ENCODE measurements at places on chromosomes 1 and 21. TPM values are rescaled to one million over a fixed set of nuclear protein-coding genes. Genes with fewer than 3 reads are reported as not detected.

GRCh38 chr1:179748772-179749171 lies 5.7 kb downstream of the FAM163A start:
- no peak for DNase-seq
- H3K4me3 ChIP-seq: no peak overlapping the region
- H3K27ac ChIP-seq: no peak overlapping the region
- no peaks in the 10 kb centered on the region for H3K36me3 ChIP-seq
- peaks cover 37% of the 10 kb centered on the region for H3K27me3 ChIP-seq

GRCh38 chr1:53381790-53382401 lies 54.0 kb upstream of the LRP8 start:
- H3K4me3 ChIP-seq: no peak overlapping the region
- H3K27me3 ChIP-seq: no peaks in the 10 kb centered on the region
- DNase-seq: no peak
- H3K27ac ChIP-seq: no peak overlapping the region

FALEC gene
- total RNA-seq: not detected

GRCh38 chr1:239436286-239436685 lies 49.9 kb downstream of the CHRM3 start:
- H3K27me3 ChIP-seq: no peaks in the 10 kb centered on the region
- H3K4me1 ChIP-seq: no peaks in the 10 kb centered on the region
- no peak overlapping the region for H3K27ac ChIP-seq
- DNase-seq: no peak
- H3K36me3 ChIP-seq: no peaks in the 10 kb centered on the region

GRCh38 chr1:119674835-119675289 lies 26.8 kb upstream of the ZNF697 start:
- H3K27ac ChIP-seq: no peak overlapping the region
- H3K36me3 ChIP-seq: no peaks in the 10 kb centered on the region
- H3K4me3 ChIP-seq: no peak overlapping the region
- no peaks in the 10 kb centered on the region for H3K27me3 ChIP-seq
- peaks cover 3% of the 10 kb centered on the region for H3K4me1 ChIP-seq

GRCh38 chr1:14968251-14968851 lies 185.2 kb upstream of the TMEM51 start:
- no peak overlapping the region for H3K4me3 ChIP-seq
- H3K27ac ChIP-seq: peak overlapping the region; percentile 1
- DNase-seq: no peak
- no peaks in the 10 kb centered on the region for H3K4me1 ChIP-seq
- no peaks in the 10 kb centered on the region for H3K27me3 ChIP-seq

CAPN8 gene
- total RNA-seq: 126 TPM

FAM72D gene
- not detected for total RNA-seq

GRCh38 chr1:230277201-230278025 lies 148.7 kb downstream of the PGBD5 start:
- DNase-seq: no peak
- H3K27ac ChIP-seq: no peak overlapping the region
- peaks cover 17% of the 10 kb centered on the region for H3K4me1 ChIP-seq
- H3K4me3 ChIP-seq: no peak overlapping the region
- peaks cover 5% of the 10 kb centered on the region for H3K36me3 ChIP-seq

HES4 gene
- total RNA-seq: 140 TPM

- H3K4me3 ChIP-seq: no peak overlapping the region
- no peak overlapping the region for H3K27ac ChIP-seq
- no peaks in the 10 kb centered on the region for H3K4me1 ChIP-seq
- peaks cover 5% of the 10 kb centered on the region for H3K27me3 ChIP-seq
These were observed 216.6 kb upstream of the CSF3R start for GRCh38 chr1:36699113-36699911.

DNA sequence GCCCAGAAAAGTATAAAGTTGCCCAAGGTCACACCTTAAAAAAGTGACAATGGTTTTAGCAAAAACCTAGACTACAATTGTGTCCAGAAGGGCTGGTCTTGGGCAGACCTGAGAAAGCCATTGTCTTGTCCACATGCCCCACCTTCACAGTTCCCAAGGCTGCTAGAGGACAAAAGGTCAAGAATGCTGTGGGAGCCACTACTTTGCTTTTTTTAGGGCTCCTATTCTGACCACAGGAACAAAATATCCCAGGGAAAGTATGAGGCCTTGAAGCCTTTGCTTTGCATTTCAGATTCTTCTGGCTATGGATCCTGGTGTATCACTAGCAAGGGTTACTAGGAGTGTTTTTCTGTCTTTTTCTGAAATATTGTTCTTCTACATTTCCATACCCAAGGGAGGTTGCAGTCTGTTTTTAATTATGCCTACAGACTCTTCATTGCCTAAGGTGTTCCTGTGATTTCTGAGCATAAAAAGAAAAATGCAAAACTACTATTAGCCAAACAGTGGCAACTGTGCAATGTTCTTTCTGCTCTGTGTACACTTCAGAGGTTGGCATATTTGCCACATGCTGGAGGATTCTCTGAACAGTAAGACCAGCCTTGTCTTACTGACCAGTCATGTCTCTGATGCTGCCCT lies 10.7 kb downstream of the C1orf162 start:
- H3K27me3 ChIP-seq: no peaks in the 10 kb centered on the region
- H3K27ac ChIP-seq: no peak overlapping the region
- no peak overlapping the region for H3K4me3 ChIP-seq
- no peaks in the 10 kb centered on the region for H3K36me3 ChIP-seq
- H3K4me1 ChIP-seq: peaks cover 4% of the 10 kb centered on the region
- no peak for DNase-seq

DNA sequence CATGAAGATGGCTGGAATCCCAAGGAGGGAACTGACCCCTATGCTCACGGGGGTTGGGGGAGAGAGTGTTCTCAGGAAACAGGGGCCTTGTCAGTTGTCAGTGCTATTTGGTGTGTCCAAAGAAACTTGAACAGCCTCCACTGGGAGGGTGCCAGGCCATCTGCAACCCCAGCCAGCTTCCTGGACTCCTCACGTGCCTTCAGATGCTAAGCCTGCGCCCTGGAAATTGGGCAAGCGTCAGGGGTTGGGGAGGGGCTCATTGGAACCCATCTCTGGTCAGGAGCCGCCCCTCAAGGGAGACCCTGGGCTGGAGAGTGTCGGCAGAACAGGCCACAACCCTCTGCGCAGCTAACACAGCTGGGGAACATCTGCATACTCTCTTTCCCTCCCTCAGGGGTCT lies 13.1 kb upstream of the LHX4 start:
- H3K36me3 ChIP-seq: no peaks in the 10 kb centered on the region
- no peaks in the 10 kb centered on the region for H3K4me1 ChIP-seq
- no peak for DNase-seq

- DNase-seq: no peak
- no peak overlapping the region for H3K4me3 ChIP-seq
These were observed 28.8 kb downstream of the MAN1A2 start for GRCh38 chr1:117396074-117396473.

FCRL1 gene
- total RNA-seq: not detected

CELA2A gene
- total RNA-seq: not detected

LRIF1 gene
- total RNA-seq: 0.20 TPM

RYR2 gene
- 2.4 TPM for total RNA-seq

DNA sequence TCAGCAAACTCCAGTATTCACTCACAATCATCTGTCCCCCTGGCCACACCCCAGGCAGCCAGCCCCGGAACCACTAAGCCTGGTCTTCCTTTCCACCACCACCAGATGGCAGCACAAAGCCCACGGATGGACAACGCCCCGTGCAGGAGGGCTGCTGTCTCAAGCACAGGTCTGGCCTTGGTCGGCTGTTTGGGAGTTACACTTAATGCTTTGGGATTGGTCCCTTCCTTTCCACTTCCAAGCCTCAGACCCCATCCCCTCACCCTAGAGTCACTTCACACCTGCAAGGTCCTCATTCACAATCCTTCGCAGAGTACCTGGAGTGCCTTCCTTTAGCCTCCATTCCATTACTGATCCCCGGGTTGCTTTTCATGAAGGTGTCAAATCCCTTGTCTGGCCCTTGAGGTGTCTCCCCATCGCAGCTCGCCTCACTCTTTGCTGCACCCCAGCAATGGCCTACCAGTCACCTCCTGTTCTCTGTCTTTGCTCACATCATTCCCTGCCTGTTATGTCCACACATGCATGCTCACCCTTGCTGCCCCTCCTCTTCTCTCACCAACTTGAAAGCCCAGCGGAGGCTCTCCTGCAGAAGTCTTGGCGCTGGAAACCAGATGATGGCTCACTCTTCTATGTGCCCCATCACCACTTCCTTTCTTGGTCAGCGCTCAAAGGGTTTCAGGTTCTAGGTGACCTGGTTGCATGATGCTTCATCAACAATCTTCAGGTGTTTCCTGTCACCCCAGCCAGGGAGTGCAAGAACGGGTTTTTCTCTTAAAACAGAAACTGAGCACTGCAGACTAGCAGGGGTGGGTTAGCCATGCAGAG lies 24.9 kb upstream of the KCNA2 start:
- no peaks in the 10 kb centered on the region for H3K36me3 ChIP-seq
- peaks cover 16% of the 10 kb centered on the region for H3K4me1 ChIP-seq
- no peak overlapping the region for H3K4me3 ChIP-seq

CELA3A gene
- total RNA-seq: not detected

DNA sequence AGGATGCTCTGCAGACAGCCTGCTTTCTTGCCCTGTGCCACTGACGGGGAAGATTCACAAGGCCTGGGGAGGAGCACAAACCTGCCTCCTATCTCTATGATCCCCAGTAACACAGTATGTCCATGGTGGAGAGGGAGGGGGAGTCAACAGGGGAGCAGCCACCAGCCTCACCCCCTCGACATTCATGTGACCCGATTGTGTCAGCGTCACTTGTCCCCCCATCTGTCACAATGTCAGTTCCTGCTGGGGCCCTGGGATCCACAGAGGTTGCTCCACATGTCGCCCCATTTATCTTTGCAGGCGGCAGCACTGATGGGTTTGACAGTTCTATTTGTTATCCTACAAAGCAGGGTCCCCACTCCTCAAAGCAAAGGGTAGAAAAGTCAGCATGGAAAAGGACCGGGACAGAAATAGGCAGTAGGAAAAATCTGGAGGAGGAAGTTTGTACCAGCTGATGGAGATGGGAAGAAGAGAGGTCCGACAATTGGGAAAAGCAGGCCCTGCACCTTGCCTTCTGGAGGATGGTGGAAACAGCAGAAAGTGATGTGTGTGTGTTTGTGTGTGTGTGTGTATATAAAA lies 130.9 kb downstream of the SEC16B start:
- no peaks in the 10 kb centered on the region for H3K4me1 ChIP-seq
- DNase-seq: no peak
- no peaks in the 10 kb centered on the region for H3K36me3 ChIP-seq
- no peaks in the 10 kb centered on the region for H3K27me3 ChIP-seq
- no peak overlapping the region for H3K4me3 ChIP-seq

- DNase-seq: no peak
- no peaks in the 10 kb centered on the region for H3K36me3 ChIP-seq
- no peak overlapping the region for H3K27ac ChIP-seq
- H3K27me3 ChIP-seq: no peaks in the 10 kb centered on the region
These were observed 99.2 kb upstream of the ZRANB2 start for GRCh38 chr1:71179997-71180396.

DNA sequence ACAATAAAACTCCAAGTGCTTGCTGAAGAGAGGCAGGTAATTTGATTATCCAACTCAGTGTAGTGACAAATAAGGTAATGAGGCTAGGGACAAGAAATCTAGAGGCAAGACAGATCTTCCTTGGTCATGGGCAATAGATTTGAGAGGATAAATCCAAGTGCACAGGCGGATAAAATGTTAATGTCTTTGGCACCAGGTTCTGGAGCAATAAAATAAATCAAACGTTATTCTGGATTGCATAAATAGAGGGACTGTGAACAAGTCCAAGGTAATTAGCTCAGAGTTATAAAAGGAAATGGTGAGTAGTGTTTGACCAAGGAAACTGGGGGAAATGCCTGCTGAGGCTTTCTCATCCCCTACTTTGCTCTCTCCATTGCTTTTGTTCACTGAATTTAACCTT lies 329.3 kb upstream of the PROX1 start:
- H3K36me3 ChIP-seq: no peaks in the 10 kb centered on the region
- no peak for DNase-seq
- no peaks in the 10 kb centered on the region for H3K27me3 ChIP-seq
- peaks cover 6% of the 10 kb centered on the region for H3K4me1 ChIP-seq
- peak overlapping the region; percentile 74 for H3K27ac ChIP-seq

- peaks cover 9% of the 10 kb centered on the region for H3K4me1 ChIP-seq
- no peak for DNase-seq
- H3K36me3 ChIP-seq: no peaks in the 10 kb centered on the region
- peak overlapping the region; percentile 18 for H3K27ac ChIP-seq
- peaks cover 13% of the 10 kb centered on the region for H3K27me3 ChIP-seq
- no peak overlapping the region for H3K4me3 ChIP-seq
These were observed 2.5 kb downstream of the OLFML2B start for GRCh38 chr1:162021124-162021523.

GRCh38 chr1:170863621-170864020 lies 71.7 kb upstream of the MROH9 start:
- H3K27ac ChIP-seq: no peak overlapping the region
- no peaks in the 10 kb centered on the region for H3K36me3 ChIP-seq
- no peak overlapping the region for H3K4me3 ChIP-seq
- DNase-seq: no peak
- H3K4me1 ChIP-seq: no peaks in the 10 kb centered on the region
- H3K27me3 ChIP-seq: no peaks in the 10 kb centered on the region

DNA sequence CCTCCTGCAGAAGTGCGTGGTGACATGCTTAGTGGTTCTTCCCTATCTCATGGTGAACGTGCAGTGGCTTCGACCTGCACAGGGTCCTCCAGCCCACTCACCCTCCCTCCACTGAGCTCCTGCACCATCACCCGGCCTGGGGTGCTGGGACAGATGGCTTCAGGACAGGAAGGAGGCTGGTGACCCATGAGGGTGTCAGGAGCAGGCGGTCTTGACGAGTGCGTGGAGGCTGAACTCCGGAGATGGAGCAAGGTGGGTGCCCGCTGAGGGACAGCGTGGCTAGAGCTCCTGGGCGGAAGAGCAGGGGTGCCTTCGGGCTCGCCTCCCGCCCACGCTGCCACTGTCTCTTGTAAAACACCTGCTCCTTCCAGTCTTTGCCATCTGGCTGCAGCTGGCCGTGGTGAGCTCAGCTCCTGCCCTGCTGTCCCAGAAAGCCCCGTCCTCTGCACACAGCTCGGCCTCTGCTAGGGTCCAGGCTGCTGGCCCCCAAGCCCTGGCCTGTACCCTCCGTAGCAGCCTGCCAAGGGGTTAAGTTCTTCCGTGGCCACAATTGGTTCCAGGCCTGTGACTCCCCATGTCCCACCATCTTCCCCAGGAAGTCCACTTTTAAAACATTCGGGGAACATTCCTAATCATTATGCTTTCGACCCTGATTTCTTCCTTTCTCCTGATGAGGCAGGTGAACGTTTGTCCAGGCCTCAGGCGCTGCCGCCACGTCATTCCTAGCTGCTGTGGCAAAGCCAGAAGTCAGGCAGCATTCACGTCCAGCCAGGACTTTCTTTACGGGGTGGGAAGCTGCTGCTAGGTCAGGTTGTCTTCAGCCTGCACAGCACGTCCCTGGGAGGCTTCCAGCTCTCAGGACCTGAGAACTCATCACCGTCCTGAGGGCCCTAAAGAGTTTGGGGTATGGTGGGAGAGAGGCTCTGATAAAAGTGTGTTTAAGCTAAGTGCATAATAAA lies 8.1 kb downstream of the KRTAP10-1 start:
- no peak overlapping the region for H3K4me3 ChIP-seq
- H3K27ac ChIP-seq: no peak overlapping the region
- no peaks in the 10 kb centered on the region for H3K4me1 ChIP-seq
- no peaks in the 10 kb centered on the region for H3K36me3 ChIP-seq
- H3K27me3 ChIP-seq: no peaks in the 10 kb centered on the region

Data from transverse colon (tissue), 4 donors.